ENCODE measurements at places on chromosomes 13 and 19.

GRCh38 chr13:95403349-95404140 lies 102.3 kb upstream of the ABCC4 start:
- DNase-seq: no peak

DNA sequence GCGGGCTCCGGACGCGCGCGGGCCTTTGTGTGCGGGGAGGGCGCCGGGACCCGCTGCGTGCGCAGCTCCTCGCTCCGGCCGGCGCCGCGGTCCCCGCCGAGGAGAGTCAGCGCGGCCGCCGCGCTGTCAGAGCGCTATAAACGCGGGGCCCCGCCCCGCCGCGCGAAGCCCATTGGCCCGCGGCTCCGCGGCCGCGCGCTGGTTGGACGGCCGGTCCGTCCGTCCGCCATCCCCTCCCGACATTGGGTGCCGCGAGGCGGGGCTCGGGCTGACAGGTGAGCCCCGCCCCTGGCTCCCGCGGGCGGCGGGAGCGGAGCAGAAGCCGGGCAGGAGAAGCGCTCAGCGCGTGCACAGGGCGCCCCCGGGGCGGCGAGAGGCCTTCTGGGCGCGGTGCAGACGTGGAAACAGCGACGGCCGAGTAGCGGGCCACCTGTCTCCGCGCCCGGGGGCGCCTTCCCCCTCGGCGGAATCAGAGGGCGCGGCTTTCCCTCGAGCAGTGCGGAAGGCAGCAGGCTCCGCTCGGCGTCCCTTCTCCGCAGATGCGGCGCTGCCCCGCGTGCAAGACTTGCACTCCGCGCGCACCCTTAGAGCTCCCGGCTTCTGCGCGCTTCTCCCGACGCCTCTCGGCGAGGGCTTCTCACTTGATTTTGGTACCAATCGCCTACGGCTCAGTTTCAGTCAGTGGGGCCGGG lies at the start of gene EFNB2:
EFNB2 (minus strand) TSS at position 111 of the 692 bp plus-strand sequence. CDS start 698 bp downstream, outside the sequence.
- peak; percentile 81 for DNase-seq

DNA sequence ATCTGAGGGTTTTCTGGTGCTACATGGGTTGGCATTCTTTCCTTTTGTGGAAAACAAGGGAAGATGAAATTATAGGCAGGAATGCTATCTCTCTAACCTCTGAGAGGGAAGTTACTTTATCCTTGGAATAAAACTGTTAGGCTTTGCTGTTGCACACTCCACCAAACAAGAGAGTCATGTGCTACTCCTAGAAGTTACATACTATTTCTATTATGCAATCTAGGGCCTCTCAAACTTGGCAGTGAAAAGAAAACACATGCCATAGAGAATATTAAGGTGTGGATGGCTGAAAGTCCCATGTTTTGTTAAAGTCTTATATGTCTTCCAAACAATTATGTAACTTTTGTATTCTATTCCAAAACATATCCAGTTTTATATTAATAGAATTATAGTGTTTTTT lies 367.9 kb downstream of the SLC7A1 start:
- no peak for DNase-seq

DNA sequence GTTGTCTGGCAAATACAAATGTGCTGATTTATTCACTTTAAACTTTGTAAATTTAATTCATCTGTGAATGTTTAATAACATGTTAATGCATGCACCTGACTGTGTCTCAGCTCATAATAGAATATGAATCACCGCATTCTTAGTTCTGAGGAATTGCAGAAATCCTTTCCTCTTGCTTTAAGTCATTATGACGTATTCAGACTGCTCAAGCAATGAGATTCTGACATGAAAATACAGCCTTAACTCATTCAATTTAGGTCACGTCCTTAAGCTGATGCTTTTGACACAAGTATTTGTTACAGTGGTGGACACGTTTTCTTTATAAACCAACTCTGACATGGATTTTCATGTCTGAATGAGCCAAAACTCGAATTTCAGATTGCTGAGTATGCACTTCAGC lies 541.0 kb upstream of the KLF12 start:
- peak; percentile 14 for DNase-seq

DNA sequence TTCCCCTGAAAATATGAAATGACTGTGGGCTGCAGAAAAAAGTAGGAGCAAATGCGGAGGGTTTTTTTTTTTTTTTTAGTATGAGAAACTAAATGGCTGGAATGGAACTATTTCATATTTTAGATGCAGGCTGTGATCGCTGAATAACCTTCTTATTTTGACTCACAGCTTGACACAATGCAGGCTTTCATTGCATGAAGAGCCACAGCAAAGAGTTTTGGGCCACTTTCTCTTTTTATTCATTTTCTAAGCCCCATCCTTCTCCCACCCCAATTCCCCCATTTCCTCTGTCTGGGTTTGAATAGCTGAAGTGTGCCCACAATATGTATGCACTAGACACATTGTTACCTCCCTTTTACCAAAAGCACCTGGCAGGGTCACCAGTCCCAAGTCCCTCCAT lies 125.9 kb downstream of the COG6 start:
- no peak for DNase-seq

- no peak for DNase-seq
Observed at GRCh38 chr19:27654266-27654990, 1558.5 kb downstream of the UQCRFS1 start.

GRCh38 chr13:33953203-33953602 lies 135.3 kb downstream of the RFC3 start:
- DNase-seq: peak; percentile 88

DNA sequence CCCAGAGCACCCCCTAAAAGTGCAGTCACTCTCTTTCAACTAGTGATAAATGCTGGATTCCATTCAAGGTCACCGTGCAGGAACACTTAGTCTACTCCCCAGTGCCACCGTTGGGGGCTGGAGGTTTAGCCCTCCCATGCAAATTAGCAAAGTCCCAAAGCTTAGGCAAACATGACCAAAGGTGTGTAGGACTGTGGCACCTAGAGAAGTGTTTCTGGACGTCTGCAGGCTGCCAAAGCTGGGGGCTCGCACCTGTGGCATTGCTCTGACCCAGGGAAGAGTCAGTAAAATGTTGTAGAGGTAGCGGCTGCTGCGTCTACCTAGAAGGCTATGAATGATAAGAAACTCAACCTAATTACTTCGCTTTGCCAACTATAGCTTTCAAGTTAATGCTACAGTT lies 13.9 kb downstream of the COL4A1 start:
- no peak for DNase-seq

DNA sequence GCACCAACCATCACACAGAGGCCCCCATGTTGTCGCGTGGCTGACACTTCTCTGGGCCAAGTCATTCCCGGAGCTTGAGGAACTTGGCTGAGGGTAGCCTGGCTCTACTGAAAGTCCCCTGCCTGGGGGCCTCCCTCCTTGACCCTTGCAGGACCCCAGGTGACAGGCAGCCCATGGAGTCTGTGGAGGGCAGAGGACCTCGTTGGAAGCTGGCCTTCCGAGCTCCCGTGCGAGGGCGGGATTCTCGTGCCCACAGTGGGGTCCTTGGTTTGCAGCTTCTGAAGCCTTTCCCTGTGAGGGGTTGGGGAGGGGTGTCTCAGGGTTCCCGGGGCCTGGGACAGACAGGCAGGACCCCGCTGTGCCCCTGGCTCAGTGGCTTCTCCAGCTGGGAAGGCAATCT lies 16.4 kb downstream of the NMRK2 start:
- DNase-seq: no peak

DNA sequence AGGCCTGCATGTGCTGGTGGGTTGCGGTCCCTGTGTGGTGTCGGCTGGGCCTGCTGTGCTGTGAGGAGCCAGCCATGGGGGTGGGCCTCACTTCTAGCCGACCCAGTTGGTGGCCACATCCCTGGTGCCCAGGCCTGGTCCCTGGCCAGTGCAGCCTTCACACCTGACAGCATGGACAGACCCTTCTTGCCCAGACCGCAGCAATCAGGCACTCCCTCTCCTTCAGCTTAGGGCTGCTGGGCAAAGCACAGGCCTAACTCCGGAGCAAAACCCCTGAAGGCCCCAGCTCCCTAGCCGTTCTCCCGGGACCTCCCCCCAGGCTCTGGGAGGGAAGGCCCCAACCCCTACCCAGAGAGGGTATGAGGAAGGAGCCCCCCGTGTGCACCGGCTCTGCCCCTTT lies 6.6 kb upstream of the MCF2L start:
- no peak for DNase-seq

DNA sequence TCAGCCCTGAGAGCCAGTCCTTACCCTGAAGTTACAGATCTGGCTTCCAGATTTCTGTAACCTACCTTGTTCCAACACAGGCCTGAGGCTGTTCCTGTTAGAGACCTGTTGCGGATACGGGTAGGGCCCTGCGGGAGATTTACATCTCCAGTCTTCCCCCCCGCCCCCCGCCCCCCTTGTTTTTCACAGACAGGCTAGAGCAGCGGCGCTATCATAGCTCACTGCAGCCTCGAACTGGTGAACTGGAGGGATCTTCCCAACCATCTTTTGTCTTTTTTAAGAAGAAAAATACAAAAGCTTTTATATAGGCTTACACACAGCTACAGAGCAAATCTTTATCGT lies 10.6 kb upstream of the CEACAM21 start:
- no peak for DNase-seq
